CD4-positive, alpha-beta T cell treated with Interleukin-6 at 100 ng/mL for 8 hours (primary cell): ENCODE measurements at places on chromosomes 3 and 15.

DNA sequence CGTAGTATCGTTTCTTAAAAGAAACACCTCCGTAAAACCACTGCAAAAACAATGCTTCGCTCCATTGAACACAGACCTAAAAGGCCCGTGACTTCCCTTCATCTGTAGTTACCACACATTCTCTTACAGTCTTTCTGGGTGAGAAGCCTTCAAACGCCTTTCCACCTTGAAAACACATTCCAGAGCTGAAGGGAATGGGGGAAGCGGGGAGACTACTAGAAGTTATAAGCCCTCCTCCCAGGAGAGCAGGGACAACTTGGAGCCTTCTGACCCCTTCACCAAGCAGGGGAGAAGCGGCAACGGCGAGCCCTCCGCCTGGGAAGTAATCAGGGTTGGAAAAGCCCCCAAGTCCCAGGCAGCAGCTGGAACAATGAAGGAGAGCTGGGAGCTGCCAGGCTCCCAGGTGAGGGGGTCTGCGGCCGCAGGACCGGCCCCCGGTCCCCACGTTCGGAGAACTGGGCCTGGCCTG lies 461 bp downstream of the SECISBP2L start:
- DNase-seq, result no peak

DNA sequence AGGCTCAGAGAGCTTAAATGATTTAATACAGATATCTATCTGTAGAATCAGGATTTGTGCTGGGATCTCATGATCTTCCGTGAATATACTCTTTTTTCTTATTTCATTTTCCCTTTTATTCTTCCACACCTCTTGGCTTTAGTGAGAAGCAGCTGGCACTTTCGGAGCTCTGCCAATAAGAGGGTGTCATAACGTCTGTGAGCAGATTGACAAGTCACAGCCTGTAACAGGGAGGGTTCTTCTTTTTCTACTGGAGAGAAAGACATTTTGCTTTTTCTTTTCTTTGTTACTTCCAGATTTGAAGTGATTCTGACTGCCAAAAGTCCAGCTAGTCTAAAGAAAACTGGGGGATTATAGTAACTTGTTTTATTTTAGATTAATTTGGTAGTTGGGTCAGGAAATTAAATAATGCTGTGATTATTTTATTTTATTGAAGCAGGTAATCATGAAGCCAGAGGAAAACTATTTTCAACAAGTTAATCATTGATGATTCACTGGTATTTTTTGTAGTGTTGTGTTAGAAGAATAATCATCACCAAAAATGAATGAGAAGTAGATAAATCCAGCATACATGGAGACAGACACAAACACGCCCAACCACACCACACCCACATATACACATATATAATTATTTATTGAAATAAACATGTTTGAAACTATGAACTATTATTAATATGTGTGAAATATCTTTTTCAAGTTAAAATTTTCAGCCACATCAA lies 69.8 kb downstream of the TNFAIP8L3 start:
- no peak for DNase-seq

DNA sequence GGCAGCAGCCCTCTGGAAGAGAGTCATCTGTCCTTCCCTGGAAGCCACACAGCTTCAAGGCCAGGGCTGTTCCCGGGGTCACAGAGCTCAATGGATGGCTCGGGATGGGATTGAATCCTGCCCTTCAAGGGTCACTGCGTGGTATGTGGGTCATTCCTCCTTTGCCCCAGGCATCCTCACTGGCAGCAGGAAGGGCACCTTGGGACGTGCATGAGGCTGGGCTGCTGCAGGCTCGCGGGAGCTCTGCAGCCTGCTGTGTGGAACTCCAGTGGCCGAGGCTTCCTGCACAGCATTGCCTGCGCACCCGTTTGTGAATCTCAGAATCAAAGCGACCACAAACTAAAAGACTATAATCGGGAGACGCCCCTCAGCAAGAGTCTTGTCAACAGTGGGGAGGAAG lies 60.7 kb downstream of the PCSK6 start:
- DNase-seq, result no peak

DNA sequence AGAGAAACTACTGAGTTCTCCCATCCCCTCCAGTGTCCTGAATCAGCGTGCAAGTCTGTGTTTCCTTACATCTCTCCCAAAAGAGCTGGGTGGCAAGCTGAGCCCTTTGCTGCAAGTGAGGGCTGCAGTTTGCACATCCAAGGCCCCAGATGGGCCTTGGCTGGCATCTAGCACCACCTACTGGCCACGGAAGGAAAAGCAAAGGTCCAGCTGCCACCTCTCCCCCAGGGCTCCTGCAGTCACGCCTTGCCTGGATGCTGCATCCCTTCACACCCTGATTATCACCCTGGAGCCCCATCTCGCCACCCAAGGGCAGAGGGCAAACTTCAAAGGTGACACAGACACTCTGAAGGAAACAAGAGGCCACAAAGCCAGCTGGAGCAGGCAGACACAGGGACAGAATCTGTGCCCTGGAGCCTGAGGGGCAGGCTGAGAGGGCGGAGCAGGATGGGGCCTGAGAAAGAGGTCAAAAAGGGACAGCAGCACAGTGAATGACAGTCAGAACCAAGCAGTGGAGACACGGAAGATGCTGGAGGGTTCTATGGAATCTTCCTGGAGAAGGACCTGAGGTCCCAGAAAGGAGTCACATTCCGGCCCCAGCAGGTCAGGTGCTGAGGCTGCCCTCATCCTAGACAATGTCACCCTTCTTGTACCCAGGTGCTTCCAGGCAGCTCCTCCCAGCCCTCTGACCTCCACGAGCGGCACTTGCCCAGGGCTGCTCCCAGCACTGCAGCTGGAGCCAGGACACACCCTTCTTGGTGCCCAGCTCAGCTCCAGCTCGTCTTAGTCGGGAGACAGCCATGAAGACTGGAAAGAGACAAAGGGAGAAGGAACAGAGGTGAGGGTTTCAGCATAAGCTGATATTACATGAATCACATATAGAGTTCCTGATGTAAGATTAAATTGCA lies 18.3 kb upstream of the NTRK3 start:
- peak; percentile 30 for DNase-seq

- DNase-seq, result no peak
Measured at GRCh38 chr15:63901912-63902670, 68.3 kb upstream of the HERC1 start.

DNA sequence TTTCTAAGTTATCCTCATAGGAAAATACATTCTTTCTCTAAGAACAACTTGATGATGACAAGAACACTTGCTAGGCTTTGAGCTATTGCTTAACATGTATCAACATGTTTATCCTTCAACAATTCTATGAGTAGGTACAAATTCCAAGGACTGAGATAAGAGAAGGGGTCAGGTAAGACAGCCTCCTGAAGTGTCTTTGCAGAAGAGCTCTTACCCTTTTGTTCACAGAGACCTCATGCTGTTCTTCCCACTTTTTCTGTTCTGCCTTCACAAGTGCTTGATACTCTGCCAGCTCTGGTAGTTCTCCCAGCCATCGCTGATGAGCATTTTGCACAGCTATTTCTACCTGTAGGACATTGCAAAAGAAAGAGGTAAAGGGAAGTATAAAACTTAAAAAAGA lies 50.9 kb downstream of the CEP152 start:
- DNase-seq, result no peak

DNA sequence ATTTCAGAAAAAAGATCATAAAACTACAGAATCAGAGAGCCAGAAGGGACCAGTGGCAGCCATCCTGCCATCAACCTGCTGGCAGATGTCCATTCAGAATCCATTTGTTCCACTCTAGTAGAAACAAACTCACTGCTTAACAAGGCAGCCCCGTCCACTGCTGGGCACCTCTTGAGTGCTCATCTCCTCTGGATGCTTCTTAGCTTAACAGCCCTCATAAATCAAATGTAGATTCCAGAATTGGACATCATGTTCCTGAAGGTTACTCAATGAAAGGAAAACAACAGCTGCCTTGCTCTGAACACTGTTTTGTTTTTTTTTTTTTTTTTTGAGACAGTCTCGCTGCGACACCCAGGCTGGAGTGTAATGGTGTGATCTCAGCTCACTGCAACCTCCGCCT lies 37.3 kb downstream of the ABCC5 start:
- no peak for DNase-seq

DNA sequence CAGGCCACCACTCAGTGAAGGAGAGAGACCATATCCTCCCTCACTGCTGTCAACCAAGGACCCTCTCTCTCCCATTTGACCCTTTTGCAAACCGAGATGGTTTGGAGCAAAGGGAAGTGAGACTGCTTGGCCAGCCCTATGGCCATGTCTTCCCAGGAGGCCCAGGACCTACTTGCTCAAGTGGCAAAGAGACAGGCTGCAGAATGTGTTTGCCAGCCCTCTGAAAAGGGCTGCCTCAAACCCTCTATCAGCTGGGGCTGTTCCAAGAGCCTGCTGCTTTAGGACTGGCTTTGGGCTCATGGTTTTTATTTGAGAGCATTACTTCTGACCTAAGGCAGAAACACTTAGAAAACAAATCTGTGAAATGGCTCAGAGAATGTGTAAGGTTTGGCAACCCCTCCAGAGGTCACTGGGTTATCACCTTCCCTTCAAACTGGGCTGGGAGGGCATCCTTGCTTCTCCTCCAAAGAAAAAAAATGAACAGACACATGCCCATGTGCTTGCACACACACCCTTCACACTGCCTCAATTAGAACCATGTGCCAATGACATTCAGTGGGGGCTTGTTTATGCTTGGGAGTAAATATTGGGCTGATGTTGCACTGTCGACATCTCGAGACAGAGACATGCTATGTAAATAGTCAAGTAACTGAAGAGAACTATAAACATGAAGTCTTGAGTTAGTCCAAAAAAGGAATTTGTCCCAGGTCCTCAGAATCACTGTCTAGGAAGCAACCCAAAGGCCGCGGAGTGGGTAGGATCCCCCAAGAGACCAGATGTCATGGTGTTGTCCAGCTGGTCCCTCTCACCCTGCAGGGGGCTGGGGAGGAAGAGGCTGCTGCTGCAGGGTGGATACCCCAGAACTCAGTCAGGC lies 49.8 kb upstream of the CTDSPL start:
- DNase-seq, result no peak

DNA sequence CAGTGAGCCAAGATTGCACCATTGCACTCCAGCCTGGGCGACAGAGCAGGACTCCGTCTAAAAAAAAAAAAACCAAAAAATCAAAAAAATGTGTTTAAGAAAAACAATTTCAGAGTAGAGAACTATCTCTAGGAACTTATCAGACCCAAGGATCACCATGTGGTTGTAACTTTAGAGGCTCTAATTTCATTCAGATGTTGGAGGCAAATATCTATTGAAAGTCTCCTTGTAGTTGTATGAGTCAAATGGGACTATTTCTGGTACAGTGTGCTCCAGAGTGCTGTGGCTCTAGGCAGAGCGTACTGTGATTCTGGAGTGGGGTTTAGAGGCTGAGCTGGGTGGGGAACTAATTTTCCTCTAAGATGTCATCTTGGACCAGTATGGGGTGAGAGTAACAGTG lies 398.7 kb downstream of the SHQ1 start:
- DNase-seq, result no peak

DNA sequence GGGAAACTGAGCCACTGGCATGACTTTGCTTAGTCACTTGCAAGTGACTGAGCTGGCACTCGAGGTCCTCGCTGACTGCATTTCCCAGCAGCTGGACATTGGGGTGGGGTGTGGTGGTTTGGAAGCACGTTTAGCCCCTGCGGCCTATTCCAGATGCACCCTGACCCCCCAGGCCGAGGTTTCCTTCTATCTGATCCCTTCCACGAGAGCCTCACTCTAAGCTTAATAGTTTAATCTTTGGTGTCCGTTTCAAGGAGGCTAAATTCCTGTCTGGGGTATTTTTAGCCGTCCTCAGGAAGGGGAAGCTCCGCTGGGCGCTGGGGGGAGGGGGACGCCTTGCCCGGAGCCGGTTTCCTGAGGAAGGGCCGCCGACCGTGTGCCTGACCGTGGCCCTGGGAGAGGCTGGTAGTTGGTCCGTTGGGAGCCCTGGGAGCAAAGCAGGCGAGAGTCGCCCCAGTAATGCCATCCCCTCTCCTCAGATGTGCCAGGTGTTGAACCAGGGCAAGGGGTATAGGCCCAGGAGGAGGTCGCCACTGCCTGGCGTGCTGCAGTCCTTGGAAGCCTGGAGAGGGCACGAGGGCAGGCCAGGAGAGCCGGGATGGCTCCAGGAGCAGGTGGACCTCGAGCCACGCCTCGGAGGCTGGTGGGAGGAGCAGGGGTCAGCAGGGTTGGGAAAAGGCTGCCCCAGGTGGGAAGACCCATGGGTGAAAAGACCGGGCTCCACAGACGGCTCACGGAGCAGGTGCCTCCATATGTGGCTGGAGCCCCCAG lies 37.2 kb downstream of the IDH2 start:
- no peak for DNase-seq

DNA sequence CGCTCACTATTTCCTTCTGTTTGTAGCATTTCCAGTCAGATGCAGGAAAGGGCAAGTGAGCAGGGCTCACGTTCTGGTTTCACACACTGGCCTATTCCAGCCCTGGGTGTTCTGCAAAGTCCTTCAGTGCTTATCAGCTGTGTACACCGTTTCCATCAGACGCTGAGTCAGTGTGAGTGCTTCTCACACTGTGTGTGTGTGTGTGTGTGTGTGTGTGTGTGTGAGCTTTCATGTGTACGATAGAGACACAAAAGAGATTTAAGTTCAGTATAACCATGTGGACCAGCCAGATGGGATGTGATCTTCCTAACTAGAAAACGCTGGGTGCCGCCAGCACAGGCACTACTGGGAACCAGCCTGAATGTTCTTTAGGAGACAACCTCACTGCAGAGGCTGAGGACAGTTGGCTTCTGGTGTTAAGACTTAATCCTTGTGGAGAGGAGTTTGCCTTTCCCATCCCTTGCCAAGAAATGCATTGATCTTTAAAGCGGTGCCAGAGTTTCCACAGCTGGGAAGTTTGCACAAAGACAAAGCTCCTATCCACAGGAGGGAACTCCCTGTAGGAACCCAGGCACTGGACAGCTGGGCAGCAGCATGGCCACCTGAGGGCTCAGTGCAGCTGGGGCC lies 3.9 kb upstream of the CHSY1 start:
- no peak for DNase-seq

DNA sequence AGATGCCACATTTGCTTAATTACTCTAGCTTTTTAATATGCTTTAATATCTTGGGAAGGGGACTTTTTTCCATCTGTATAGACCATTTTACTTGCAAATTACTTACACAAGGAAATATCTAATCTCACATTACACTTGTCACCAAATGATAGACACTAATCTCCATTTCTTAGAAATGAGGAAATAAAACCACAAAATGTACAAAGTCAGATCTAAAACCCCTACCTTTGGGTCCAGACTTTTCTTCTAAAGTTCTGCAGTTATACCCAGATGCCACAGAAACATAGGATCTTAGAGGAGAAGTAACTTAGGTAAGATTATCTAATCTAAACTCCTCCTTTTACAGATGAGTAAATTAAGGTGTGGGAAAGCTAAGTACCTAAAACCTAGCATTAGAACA lies 44.3 kb downstream of the CD200R1L start:
- DNase-seq, result no peak

GRCh38 chr3:14446988-14447570 lies 44.7 kb downstream of the SLC6A6 start:
- no peak for DNase-seq

GRCh38 chr15:92822216-92823144 lies 77.6 kb upstream of the CHD2 start:
- DNase-seq, result no peak

DNA sequence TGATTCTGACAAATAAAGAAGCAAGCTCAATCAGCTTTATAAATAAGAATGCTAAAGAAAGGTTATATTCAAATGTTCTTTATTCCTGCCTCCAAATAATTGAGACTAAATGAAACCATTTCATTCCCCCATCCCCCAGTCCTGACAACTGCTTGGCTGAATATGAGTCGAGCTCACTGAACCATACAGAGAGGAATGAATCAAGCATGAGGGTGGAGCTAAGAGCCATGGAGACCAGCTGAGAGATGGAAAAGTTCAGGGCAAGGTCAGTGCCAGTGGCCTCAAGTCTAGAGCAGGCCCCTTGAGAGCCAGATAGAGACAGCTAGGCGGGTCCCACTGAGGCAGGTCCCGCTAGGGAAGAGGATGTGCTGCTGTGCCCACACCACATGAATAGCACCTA lies 188.7 kb upstream of the EIF1B start:
- DNase-seq, result no peak
